HFFc6 (cell line): ENCODE measurements at places on chromosomes 5 and 9. TPM values are rescaled to one million over a fixed set of nuclear protein-coding genes. Genes with fewer than 3 reads are reported as not detected.

DNA sequence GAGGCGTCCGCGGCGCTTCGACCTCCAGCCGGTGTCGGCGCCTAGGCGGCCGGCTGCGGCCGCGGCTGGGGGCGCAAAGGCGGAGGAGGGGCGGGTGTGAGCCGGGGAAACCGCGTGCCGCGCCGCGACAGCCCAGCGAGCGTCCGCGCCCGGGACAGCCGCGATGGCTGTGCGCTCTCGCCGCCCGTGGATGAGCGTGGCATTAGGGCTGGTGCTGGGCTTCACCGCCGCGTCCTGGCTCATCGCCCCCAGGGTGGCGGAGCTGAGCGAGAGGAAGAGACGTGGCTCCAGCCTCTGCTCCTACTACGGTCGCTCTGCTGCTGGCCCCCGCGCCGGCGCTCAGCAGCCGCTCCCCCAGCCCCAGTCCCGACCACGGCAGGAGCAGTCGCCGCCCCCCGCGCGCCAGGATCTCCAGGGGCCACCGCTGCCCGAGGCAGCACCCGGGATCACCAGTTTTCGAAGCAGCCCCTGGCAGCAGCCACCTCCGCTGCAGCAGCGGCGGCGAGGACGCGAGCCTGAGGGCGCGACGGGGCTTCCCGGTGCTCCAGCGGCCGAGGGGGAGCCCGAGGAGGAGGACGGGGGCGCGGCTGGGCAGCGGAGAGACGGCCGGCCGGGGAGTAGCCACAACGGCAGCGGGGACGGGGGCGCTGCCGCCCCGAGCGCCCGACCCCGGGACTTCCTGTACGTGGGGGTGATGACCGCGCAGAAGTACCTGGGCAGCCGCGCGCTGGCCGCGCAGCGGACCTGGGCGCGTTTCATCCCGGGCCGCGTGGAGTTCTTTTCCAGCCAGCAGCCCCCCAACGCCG, 605 bp downstream of the CHSY3 start:
- peaks cover 18% of the 10 kb centered on the region for H3K4me1 ChIP-seq
- H3K36me3 ChIP-seq = no peaks in the 10 kb centered on the region
- H3K4me3 ChIP-seq = peak overlapping the region; percentile 71; the same call in 1 of the 2 replicates
- peaks cover 18% of the 10 kb centered on the region for H3K27me3 ChIP-seq
- DNase-seq = no peak

GRCh38 chr5:82314964-82315758, 37.0 kb upstream of the RPS23 start:
- H3K27ac ChIP-seq = no peak overlapping the region
- H3K27me3 ChIP-seq = peaks cover 5% of the 10 kb centered on the region
- DNase-seq = no peak
- no peak overlapping the region for H3K4me3 ChIP-seq
- H3K36me3 ChIP-seq = no peaks in the 10 kb centered on the region

- no peak overlapping the region for H3K4me3 ChIP-seq
- no peak for DNase-seq
- H3K4me1 ChIP-seq = peaks cover 74% of the 10 kb centered on the region
These were observed 2.2 kb downstream of the ZNF366 start for GRCh38 chr5:72505016-72505415.

GRCh38 chr5:126490167-126490940, 67.1 kb downstream of the GRAMD2B start:
- H3K36me3 ChIP-seq = peaks cover 93% of the 10 kb centered on the region
- peak overlapping the region; percentile 85 for H3K27ac ChIP-seq
- DNase-seq = no peak
- peaks cover 1% of the 10 kb centered on the region; the same call in 1 of the 2 replicates for H3K27me3 ChIP-seq

DNA sequence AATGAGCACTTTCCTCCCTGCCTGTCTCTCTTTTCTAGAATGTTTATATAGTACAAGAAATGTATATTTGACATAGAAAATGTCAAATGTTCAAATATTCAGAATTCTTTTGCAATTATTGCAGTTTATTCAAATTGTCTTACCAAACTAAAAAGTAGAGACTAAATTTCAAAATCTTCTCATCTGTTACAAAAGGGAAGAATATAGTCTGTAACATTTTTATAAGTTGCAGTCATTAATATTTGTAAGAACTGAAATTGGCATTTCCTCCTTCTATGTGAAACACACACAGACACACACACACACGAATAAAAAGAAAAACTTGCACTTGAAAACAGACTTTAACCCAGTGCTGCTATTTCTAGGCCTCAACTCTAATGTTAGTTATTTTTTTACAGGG, 56.4 kb downstream of the NR3C1 start:
- H3K36me3 ChIP-seq = peaks cover 9% of the 10 kb centered on the region
- H3K27ac ChIP-seq = peak overlapping the region; percentile 27; the same call in 1 of the 2 replicates
- H3K4me3 ChIP-seq = no peak overlapping the region
- H3K4me1 ChIP-seq = peaks cover 22% of the 10 kb centered on the region
- H3K27me3 ChIP-seq = no peaks in the 10 kb centered on the region; the same call in 1 of the 2 replicates

- no peak overlapping the region for H3K4me3 ChIP-seq
- no peak overlapping the region for H3K27ac ChIP-seq
- H3K36me3 ChIP-seq = no peaks in the 10 kb centered on the region
- DNase-seq = no peak
- H3K4me1 ChIP-seq = no peaks in the 10 kb centered on the region
- H3K27me3 ChIP-seq = no peaks in the 10 kb centered on the region; the same call in 1 of the 2 replicates
These were observed 774.7 kb upstream of the EDIL3 start for GRCh38 chr5:85159395-85159794.

DNA sequence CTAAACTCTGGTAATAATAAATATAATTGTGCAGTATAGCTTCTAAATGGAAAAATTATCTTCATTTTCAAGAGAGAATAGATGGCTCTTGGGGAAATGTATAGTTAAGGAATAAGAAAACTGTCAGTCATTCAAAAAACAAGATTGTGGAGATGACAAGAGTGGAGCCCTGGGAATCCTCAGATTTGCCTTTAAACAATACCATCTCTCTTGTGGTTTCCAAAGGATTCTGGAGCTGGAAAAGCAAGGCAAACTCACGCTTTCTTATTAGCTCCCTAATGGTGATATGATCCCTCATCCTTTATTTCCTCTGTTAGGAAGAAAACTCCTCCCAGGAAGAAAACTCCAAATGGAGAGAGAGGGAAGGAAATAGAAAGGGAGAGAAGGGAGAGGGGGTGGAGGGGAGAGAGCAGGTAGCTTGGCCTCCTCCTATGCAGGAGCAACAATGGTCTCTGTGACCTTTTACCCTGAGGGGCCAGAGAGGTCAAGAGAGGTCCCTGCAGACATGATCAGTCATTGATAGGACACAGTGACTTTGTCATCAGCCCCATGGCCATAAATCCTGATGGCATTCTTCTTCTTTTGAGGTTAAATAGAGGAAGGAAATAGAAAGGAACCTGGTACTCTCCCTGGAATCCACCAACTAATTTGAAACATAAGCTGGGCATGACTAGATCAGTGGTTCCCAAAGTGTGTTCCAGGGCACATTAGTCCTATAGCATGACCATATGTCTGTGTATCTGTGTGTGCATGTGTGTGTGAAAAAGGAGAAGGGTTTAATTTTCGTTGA, 312.2 kb downstream of the ARRDC3 start:
- H3K27ac ChIP-seq = no peak overlapping the region
- DNase-seq = no peak
- H3K27me3 ChIP-seq = peaks cover 8% of the 10 kb centered on the region
- peaks cover 33% of the 10 kb centered on the region for H3K4me1 ChIP-seq

GRCh38 chr5:27830546-27830945, 792.2 kb upstream of the CDH9 start:
- DNase-seq = peak; percentile 11
- no peaks in the 10 kb centered on the region for H3K36me3 ChIP-seq
- H3K27me3 ChIP-seq = no peaks in the 10 kb centered on the region; the same call in 1 of the 2 replicates
- H3K27ac ChIP-seq = no peak overlapping the region
- H3K4me3 ChIP-seq = no peak overlapping the region
- no peaks in the 10 kb centered on the region for H3K4me1 ChIP-seq

- peaks cover 11% of the 10 kb centered on the region for H3K36me3 ChIP-seq
- H3K27me3 ChIP-seq = no peaks in the 10 kb centered on the region
- H3K4me3 ChIP-seq = no peak overlapping the region
- no peak overlapping the region for H3K27ac ChIP-seq
- no peak for DNase-seq
These were observed 46.0 kb downstream of the NXNL2 start for GRCh38 chr9:88580961-88581360.

Gene NTNG2
- total RNA-seq = 0.35 to 0.82 TPM (median 0.37 TPM) in 3 replicates

Gene OGN
- not detected in 2 replicates for total RNA-seq

Gene PLEKHG4B
- total RNA-seq = 0.18 to 4.3 TPM (median 0.49 TPM) in 3 replicates

Gene IFNA2
- not detected in 3 replicates for total RNA-seq
